ENCODE measurements at places on chromosomes 16 and 17.
A peak's percentile ranks its signal among the peaks of the same experiment; 100 is the strongest.

GRCh38 chr17:77779711-77780539 lies 178.6 kb upstream of the TNRC6C start:
- peaks cover 15% of the 10 kb centered on the region for H3K4me1 ChIP-seq
- no peak for DNase-seq
- H3K36me3 ChIP-seq = no peaks in the 10 kb centered on the region
- peaks cover 47% of the 10 kb centered on the region for H3K27me3 ChIP-seq
- H3K27ac ChIP-seq = no peak overlapping the region
- H3K4me3 ChIP-seq = no peak overlapping the region

DNA sequence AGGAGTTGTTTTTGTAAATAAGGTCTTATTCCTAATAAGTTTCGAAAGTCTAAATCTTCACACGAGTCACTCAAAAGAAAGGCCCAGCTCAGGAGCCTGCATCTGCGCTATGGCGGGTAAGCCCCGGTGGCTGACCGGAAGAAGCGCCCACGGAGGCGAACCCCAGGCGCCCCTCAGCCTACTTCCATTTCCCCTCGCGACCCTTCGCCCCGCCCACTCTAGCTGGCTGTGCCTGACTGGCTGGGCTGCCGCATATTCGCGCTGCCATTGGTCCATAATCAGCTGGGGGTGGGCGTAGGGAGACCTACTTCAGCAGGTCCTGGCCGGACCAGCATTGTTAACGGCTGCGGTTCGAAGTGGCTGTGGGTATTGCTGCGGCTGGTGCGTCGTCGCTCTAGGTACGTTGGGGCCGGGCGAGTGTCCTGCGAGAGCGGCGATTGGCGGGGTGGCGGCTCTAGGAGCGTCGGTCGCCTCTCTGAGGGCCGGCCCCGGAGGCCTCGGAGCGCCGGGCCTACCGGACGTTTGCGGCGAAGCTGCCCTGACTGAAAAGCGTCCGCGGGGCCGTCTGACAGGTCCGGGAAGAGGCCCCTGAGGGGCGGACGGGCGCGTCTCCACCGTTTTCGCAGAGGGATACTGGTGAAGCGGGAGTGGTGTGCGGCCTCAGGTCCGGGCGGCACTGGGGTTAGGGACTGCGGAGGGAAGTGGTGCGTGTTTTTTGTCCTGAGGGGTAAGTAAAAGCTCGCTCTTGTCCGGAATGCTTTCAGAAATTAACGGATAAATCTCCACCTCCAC lies at the start of gene ATF7IP2:
Gene ATF7IP2 (plus strand): TSS at position 337 of the 792 bp plus-strand sequence. CDS start 44,560 bp downstream, outside the sequence.
- no peak within 1 kb of the TSS for H3K27ac ChIP-seq
- H3K4me1 ChIP-seq = no peaks in the 10 kb centered on the region
- no peaks in the 10 kb centered on the region for H3K27me3 ChIP-seq
- H3K36me3 ChIP-seq = no peaks in the 10 kb centered on the region
- peak within 1 kb of the TSS; percentile 65 for H3K4me3 ChIP-seq

GRCh38 chr17:44005527-44006271 lies 1.3 kb downstream of the NAGS start:
- H3K36me3 ChIP-seq = no peaks in the 10 kb centered on the region
- peaks cover 21% of the 10 kb centered on the region for H3K27me3 ChIP-seq
- peak; percentile 83 for DNase-seq
- no peak overlapping the region for H3K27ac ChIP-seq

DNA sequence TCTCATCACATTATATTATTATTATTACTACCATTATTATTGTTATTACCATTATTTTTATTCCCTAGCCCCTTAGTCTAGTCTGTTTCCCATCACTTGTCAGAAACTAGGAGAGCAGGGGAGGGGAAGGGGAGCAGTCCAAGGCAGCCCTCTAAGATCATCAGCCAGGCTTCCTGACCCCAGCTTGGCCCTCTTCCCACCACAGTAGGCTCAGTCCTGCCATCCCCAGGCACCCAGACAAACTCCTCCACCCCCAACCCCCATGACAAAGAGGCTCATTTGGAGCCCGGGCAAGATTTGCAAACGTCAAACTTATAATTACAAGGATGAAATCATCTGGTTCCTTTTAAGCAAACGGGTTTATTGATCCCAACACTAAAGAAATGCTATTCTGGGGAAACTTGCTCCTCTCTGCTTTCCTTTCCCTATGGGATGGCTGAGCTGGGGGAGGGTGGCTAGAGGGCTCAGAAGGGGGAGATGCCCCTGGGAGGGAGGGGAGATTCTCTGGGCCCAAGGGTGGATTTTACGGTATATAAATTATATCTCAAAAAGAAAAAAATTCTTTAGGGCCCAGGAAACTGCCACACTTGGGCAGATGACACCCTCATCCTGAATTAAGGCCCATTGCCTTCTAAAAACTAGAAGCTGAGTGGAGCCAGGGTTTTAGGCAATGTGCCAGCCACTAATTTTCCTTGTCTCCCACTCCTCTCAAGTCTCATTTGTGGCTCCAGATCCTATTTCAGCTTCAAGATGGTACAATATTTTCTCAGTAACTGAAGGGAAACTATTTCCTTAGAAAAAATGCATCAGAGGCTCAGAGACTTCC lies 4.4 kb upstream of the CBFB start:
- H3K36me3 ChIP-seq = no peaks in the 10 kb centered on the region
- no peak overlapping the region for H3K27ac ChIP-seq
- H3K4me1 ChIP-seq = no peaks in the 10 kb centered on the region
- DNase-seq = no peak
- H3K4me3 ChIP-seq = no peak overlapping the region

DNA sequence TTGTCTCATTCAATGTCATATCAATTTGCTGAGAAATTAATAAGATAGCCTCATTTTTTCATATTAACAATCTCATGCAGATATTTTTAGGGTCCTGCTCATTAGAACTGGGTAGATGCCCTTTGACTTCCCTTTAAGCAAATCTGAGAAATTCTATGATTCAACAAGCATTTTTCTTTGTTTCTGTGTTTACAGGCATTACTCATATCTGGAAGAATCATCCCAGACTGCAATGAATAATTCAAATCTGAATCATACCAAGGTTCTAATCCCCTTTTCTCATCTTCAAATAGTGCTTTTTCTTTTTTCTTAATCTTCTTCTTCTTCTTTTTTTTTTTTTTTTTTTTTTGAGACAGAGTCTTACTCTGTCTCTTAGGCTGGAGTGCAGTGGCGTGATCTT lies 69.2 kb upstream of the KIFC3 start:
- H3K36me3 ChIP-seq = no peaks in the 10 kb centered on the region
- H3K27ac ChIP-seq = no peak overlapping the region
- no peak overlapping the region for H3K4me3 ChIP-seq
- H3K4me1 ChIP-seq = peaks cover 2% of the 10 kb centered on the region
- no peaks in the 10 kb centered on the region for H3K27me3 ChIP-seq

DNA sequence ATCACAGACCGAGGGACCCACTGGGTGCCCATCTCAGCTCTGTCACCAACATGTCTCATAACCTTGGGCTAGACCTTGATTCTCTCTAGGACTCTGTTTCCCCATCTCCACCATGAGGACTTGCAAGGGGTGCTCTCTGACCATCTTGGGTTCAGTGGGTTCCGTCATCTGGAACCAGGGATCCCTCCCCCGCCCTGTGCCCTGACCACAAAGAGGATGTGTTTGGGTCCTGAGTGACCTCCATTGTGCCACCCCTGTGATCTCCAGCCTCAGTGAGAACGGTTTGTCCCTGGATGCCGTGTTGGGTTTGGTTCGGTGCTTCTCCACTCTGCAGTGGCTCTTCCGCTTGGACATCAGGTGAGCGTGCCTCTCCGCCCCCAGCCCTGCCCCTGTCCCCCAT lies 49.1 kb upstream of the CPNE2 start:
- H3K27ac ChIP-seq = no peak overlapping the region
- no peaks in the 10 kb centered on the region for H3K27me3 ChIP-seq
- no peaks in the 10 kb centered on the region for H3K4me1 ChIP-seq
- no peaks in the 10 kb centered on the region for H3K36me3 ChIP-seq

- no peak overlapping the region for H3K27ac ChIP-seq
- H3K4me3 ChIP-seq = no peak overlapping the region
- no peaks in the 10 kb centered on the region for H3K36me3 ChIP-seq
- no peaks in the 10 kb centered on the region for H3K4me1 ChIP-seq
Measured at GRCh38 chr16:81505011-81505661, 60.5 kb downstream of the CMIP start.

DNA sequence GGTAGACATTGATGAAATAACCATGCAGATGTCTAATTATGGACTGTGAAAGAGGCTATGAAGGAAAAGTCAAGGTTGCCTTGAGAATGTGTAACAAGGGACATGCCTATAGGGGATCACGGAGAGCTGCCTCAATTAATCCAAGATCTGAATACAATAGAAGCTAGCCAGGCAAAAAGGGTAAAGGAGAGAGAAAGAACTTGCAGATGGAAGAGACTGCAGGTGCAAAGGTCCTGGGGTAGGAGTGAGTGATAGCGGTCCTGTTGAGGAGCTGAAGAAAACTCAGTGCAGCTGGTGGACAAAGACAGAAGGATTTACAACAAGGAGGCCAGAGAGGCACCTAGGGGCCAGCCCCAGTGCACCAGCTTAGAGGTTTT lies 15.9 kb upstream of the TNS4 start:
- H3K27ac ChIP-seq = no peak overlapping the region
- H3K4me1 ChIP-seq = peaks cover 2% of the 10 kb centered on the region
- no peaks in the 10 kb centered on the region for H3K36me3 ChIP-seq
- no peak for DNase-seq
- H3K4me3 ChIP-seq = no peak overlapping the region

DNA sequence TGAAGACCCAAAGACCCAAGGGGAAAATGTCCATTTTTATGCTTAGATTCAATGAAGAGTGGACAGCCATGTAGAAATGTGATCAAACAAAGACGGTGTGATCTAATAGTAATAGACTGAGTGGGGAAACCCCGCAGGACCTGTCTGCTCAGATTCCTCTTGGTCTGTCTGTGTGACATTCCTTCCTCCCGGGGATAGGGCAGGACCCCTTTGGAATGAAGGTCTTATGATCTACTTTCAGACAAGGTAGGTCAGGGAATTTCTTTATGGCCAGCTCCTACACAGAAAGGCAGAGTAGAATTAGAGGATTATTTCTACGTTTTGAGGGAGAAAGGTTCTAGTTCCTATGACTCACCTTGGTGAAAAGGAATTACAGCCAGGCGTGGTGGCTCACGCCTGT lies 267.6 kb downstream of the STX8 start:
- no peaks in the 10 kb centered on the region for H3K27me3 ChIP-seq
- H3K27ac ChIP-seq = no peak overlapping the region
- no peak overlapping the region for H3K4me3 ChIP-seq
- no peak for DNase-seq
- no peaks in the 10 kb centered on the region for H3K36me3 ChIP-seq

DNA sequence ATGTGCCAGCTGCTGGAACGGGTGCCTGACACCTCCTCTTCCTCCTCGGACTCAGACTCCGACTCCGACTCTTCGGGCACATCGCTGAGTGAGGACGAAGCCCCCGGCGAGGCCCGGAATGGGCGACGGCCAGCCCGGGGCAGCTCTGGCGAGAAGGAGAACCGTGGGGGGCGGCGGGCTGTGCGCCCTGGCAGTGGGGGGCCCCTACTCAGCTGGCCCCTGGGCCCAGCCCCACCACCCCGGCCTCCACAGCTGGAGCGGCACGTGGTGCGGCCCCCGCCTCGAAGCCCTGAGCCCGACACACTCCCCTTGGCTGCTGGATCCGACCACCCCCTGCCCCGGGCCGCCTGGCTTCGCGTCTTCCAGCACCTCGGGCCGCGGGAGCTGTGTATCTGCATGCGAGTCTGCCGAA lies 6.8 kb downstream of the FBXL19 start:
- no peak overlapping the region for H3K4me3 ChIP-seq
- no peaks in the 10 kb centered on the region for H3K27me3 ChIP-seq
- no peak overlapping the region for H3K27ac ChIP-seq
- H3K4me1 ChIP-seq = no peaks in the 10 kb centered on the region

DNA sequence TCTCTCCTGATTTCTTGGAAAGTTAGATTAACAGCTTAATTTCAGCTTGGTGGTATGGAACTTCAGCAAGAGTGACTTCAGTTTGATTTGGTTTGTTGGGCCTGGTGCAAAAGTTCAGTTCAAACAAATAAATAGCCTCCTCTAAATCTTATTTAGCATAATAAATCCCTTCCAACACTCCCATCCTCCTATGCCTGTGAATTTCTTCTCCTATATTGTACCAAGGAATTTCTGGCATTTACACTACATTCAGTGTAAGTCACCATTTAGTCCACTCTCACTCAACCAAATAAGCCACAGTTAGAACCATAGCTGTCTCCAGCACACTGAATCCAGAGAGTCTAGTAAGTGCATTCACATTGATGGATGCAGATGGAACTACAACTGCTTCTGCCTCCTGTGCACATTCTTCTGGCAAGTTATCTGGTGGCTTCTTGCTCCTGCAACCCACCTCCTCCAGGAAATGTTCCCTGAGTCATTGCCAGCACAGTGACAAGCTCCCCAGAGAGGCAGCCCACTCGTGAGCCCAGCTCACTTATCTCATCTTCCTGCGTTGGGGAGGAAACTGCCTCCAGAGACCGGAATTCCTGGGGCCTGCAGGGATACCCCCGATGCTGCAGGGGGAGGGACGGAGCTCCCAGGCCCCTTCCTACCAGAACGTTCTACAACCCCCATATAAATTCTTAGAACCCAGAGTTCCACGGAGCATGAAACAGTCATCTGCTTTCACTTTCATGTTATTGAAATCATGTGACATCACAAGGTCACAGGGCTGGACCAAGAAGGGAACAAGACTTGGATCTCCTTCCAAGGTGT lies 318.3 kb downstream of the PHKB start:
- H3K4me3 ChIP-seq = no peak overlapping the region
- H3K36me3 ChIP-seq = no peaks in the 10 kb centered on the region
- DNase-seq = no peak

DNA sequence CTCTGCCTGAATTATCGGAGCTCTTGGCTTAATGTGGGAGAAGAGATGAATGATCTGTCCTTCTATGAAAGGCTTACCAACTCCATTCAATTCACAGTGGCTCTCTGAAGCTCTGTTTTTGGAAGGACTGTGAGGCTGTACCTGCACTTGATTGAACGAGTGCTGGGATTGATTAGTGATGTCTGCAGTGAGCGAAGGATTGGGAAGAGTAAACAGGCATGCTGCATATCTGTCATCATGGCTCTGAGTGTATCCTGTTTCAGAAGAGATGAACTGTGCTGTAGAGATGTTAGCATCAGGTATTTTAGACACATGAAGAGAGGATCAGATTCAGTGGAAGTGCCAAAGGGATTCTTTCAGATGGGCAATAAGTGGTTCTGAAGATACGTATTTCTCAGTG lies 564.0 kb downstream of the MAF start:
- H3K4me3 ChIP-seq = no peak overlapping the region
- no peak overlapping the region for H3K27ac ChIP-seq
- H3K36me3 ChIP-seq = no peaks in the 10 kb centered on the region
- DNase-seq = no peak

- H3K27me3 ChIP-seq = no peaks in the 10 kb centered on the region
- H3K27ac ChIP-seq = no peak overlapping the region
- no peaks in the 10 kb centered on the region for H3K36me3 ChIP-seq
- H3K4me1 ChIP-seq = no peaks in the 10 kb centered on the region
Measured at GRCh38 chr17:10357768-10358167, 15.0 kb downstream of the MYH13 start.

- H3K4me3 ChIP-seq = no peak overlapping the region
- no peak for DNase-seq
- H3K27ac ChIP-seq = no peak overlapping the region
- H3K4me1 ChIP-seq = no peaks in the 10 kb centered on the region
- no peaks in the 10 kb centered on the region for H3K27me3 ChIP-seq
Measured at GRCh38 chr17:45964634-45965033, 34.4 kb upstream of the STH start.
